ENCODE measurements at places on chromosomes 13 and 19.

DNA sequence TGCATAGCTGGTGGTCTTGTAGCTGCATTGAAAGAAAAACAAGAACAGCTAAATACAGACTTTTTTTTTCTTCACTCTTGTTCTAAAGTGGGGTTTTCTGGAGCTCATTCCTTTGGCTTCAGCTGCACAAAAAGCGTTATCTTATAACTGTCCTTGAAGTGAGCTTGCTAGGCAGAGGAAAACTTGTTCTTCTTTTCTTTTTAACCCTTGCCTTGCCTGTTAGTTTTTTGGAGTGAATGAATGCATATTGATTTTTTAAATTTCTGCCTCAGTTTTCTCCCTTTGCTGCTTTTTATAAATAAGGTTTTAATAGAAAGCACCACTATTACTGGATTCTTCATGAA is 1.5 kb downstream of the ZNF765 start:
- DNase-seq = no peak

DNA sequence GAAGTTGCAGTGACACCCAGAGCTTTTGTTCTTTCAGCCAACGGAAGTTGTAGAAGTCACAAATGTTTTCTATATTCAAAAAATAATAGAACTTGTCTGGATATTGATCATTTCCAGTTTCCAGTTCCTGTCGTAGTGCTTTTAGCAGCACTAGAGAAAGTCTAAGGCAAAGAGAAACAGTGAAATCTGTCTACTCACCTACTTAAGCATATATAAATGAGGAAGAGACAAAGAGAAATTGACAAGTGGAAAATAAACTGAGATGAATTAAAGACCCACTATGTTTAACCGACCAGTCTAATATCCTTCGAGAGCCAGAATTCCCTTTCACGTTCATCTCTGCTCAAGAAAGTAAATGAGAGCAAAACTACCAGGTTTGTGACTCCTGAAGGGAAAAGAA is 36.7 kb downstream of the DACH1 start:
- no peak for DNase-seq

DNA sequence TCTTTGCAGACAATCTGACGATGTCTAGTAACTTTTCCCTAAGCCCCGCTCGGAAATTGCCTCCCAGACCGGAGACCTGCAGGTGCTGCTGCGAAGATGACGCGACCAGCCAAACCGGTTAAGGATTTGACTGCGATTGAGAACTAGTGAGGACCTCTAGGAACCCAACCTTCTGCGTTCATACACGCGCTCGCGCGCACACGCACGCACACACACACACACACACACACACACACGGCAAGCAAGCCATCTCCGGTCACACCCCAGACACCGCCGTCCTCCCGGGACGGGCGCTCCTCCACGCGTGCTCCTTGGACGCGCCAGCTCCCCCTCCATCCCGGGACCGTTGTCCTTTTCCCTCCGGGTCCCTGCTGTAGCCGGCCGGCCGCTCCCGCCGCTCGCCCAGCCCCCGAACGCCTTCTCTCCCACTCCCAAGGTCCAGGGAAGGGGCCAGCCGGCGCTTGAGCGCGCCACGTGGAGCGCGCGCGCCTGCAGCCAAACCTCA is 1.2 kb downstream of the TBC1D4 start:
- DNase-seq = no peak

DNA sequence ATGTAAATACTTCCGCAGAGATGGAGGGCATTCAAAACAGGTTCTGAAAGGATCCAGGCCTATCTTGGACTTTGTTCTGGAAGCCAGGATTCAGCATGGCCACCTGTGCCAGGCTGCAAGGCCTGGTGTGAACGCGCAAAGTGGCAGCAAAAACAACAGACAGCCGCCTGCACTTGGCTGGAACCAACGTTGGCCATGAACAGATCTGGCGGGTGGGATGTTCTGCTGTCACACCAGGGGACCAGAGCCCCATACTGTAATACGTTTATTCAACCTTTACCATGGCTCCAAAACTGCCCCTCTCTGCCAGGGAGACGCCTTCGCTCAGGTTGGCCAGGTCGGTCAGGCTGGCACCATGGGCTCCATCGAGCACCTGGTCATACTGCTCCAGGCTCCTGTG is 69.7 kb downstream of the EPS15L1 start:
- DNase-seq = no peak

- no peak for DNase-seq
These were observed 417.5 kb upstream of the ARGLU1 start for GRCh38 chr13:106985481-106985880.

- no peak for DNase-seq
These were observed 17.8 kb upstream of the ADGRE5 start for GRCh38 chr19:14363183-14364097.

GRCh38 chr13:31675440-31675953 is 63.8 kb upstream of the RXFP2 start:
- no peak for DNase-seq

DNA sequence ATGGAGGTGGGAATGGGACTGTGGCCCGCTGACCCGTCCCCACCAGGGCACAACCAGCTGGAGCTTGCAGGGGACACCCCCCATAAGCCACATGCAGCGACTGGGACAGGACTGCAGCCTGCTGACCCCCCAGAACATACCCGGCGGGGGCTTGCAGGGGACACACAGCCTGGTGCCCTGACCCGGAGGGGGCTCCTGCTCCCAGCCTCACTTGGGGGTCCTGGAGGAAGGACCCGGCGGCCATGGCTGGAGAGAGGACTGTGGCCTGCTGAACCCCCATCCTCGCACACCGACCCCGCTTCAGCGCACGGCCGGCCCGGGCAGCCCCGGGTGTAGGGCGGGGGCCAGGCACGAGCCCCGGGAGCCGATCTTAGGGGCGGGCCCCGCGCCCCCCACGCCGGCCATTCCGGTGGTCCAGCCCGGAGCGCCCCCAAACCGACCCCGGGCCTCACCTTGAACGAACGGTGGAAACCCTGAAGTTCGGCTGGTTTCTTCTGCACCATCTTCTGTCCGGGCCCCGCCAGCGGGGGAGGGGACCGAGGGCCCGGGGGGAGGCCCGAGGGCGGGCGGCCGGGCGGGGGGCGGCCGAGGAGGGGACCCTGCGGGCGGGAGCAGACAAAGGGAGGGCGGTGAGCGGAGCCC is 574 bp downstream of the MKNK2 start:
- DNase-seq = no peak

- DNase-seq = no peak
These were observed 242.4 kb downstream of the KLF12 start for GRCh38 chr13:73891805-73892204.

DNA sequence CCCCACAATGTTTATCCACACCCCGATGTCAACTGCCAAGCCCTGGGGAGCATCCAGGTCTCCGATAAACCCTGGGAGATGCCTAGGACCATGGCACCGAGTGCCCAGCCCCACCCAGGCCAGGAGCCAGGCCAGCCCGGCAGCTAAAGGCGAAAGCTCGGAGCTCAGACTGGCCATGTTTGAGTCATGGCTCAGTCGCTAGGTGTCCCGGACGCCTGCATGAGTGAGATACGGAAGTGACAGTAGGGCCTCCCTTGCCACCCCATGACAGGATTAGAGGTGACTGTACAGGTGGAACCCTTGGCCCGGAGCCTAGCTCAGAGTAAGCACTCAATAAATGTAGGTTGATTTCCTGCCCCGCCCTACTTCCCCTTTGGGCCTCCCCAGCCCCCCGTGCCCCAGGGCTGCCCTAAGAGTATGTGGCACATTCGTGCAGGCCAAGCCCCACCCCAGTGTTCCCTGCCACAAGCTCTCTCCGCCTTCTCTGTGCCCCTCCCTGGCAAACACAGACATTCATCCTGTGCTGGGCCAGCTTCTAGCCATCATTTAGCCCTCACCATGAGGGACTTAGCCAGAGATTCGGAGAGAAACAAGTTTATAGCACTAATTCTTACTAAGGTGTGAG is 5.8 kb upstream of the TPM4 start:
- DNase-seq = no peak

GRCh38 chr19:50332244-50333038 is 3.3 kb upstream of the KCNC3 start:
- no peak for DNase-seq

- no peak for DNase-seq
These were observed 86.9 kb upstream of the DOCK9 start for GRCh38 chr13:99064624-99065234.

DNA sequence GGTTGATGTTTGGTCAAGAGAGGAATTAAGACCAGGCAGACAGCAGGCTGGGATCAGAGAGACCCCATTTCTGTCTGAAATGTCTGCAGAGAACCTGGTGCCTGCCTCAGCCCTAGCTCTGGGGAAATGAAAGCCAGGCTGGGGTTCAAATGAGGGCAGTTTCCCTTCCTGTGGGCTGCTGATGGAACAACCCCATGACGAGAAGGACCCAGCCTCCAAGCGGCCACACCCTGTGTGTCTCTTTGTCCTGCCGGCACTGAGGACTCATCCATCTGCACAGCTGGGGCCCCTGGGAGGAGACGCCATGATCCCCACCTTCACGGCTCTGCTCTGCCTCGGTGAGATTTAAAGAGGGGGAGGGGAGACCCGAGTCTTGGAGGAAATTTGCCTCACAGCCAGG is at the start of gene LILRB4:
TSS of gene LILRB4 (plus strand) at position 256 of the 400 bp plus-strand sequence. CDS start at position 305, 49 bp downstream.
- no peak for DNase-seq

- DNase-seq = peak; percentile 8
These were observed 31.1 kb downstream of the CEACAM8 start for GRCh38 chr19:42563352-42564210.

DNA sequence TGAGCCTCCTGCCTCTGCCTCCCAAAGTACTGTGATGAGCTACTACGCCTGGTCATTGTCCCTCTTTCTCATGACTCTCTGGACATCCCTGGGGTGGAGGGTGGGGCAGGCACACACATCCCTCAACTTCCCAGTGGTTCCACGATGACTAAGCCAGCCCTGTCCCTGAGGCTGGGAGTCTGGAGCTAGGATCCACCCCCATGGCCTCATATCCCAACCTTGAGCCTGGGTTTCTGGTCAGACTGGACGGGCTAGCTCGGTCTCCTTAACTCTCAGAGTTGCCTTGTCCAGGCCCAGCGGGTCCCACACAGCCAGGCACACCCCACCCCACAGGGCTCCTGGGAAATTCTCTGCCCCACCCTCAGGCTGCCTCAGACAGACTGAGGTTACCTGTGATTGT is 19.6 kb downstream of the IER2 start:
- no peak for DNase-seq

DNA sequence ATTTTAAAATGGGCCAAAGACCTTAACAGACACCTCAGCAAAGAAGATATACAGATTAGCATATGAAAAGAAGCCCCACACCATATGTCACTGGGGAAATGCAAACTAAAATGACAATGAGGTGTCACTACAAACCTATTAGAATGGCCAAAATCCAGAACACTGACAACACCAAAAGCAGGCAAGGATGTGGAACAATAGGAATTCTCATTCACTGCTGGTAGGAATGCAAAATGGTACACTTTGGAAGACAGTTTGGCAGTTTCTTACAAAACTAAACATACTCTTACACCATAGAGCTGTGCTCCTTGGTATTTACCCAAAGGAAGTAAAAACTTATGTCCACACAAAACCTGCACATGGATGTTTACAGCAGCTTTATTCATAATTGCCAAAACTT is 23.1 kb downstream of the ELF1 start:
- DNase-seq = no peak

DNA sequence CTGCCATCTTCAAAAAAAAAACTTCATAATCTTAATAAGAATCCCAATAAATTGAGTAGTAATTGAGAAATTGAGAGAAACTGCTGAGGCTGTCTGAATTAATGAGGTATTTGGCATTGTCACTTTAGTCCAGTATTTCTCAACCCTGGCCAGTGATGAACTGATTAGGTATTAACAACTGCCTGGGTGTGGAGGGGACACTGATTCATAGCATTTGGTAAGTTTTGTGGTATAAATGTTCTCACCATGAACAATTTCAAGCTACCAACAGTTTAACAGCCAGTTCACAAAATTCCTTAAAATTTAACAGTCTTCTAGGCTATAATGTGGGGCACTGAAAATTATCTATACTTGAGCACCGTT is 18.3 kb downstream of the GPC6 start:
- DNase-seq = no peak

DNA sequence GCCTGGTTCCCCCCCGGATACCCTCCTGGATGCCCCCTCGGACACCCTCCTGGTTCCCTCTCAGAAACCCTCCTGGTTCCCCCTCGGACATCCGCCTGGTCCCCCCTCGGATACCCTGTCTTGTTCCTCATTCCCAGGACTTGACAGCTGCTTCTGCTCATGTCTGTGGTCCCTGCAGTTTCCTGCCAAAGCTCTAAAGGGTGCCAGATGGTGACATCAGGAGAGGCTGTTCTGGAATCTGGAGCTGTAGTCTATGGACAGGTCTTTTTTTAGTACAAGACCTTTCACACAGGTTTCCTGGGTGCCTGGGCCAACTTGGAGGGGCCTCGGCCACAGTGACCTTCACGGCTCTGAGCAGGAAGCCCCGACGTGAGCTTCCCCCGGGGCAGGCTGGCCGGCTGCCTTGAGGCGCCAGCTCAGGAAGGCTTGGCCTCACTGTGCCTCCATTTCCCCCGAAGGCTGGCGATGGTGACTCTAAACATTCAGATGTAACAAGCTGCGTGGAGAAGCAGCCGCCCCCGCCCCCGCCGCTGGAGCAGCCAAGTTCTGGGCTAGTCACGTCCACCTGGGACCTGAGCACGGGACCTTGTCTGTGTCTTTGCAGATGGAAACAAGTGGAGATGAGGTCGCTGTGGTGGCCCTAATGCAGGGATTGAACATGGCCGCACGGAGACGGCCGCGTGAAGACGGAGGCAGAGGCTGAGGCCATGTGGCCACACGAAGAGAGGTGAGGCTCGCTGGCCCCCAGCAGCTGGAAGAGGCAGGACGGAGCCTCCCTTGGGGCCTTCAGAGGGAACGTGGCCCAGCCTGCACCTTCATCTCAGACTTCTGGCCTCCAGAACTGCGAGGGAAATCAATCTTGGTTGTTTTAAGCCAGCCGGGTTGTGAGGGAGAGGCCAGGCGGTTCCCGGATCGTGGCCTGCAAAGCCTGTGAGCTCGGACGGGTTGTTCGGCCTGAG is 12.7 kb downstream of the SGTA start:
- no peak for DNase-seq

DNA sequence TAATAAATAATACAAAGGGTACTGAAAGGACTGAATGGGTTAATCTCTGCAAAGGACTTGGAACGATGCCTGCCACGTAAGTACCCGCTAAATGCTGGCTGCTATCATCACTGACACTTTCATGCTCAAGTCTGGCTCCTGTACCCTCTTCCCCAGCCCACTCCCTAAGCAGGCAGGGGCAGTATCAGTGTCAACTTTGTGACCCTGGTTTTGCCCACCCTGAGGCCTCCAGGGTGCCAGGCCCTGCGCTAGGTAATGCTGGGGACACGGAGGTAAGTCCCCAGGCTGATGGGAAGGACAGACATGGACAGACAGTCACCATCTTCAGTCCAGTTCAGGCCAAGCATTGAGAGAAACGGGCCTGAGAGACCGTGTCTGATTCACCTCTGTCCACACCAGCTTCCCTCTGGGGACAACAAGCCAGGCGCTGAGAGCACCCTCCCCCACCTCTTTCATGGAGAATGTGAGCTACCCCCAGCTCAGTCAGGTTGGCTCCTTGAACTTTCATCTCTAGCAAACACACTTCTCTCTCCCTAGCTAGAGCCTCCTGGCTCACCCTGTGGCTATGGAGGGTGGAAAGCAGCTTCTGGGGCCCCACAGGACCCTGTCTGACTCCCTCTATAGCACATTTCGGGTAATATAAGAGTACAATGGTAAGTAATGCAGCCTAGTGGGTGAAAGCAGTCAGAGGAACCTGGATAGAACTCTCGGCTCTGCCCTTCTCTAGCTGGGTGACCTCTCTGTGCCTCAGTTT is 800 bp downstream of the ETFB start:
- DNase-seq = no peak

All from NCI-H2107 (cell line).